ENCODE measurements at places on chromosomes 7 and 10. TPM values are rescaled to one million over a fixed set of nuclear protein-coding genes. Genes with fewer than 3 reads are reported as not detected.

The CCDC7 gene
- 10.9 TPM for total RNA-seq

The STAG3 gene
- total RNA-seq: 2.2 TPM

The ADAM12 gene
- total RNA-seq: 120 TPM

The ADAMTS14 gene
- total RNA-seq: 2.5 TPM

The CRPPA gene
- 1.4 TPM for total RNA-seq

The AS3MT gene
- total RNA-seq: 5.0 TPM

The MLXIPL gene
- total RNA-seq: 0.39 TPM

The KAZALD1 gene
- 26.8 TPM for total RNA-seq

The AOAH gene
- not detected for total RNA-seq

The C7orf33 gene
- not detected for total RNA-seq
